ENCODE measurements at places on chromosomes 7 and 10.
A peak's percentile ranks its signal among the peaks of the same experiment; 100 is the strongest.

GRCh38 chr10:51918440-51918839, 219.0 kb upstream of the CSTF2T start:
- no peak for DNase-seq

DNA sequence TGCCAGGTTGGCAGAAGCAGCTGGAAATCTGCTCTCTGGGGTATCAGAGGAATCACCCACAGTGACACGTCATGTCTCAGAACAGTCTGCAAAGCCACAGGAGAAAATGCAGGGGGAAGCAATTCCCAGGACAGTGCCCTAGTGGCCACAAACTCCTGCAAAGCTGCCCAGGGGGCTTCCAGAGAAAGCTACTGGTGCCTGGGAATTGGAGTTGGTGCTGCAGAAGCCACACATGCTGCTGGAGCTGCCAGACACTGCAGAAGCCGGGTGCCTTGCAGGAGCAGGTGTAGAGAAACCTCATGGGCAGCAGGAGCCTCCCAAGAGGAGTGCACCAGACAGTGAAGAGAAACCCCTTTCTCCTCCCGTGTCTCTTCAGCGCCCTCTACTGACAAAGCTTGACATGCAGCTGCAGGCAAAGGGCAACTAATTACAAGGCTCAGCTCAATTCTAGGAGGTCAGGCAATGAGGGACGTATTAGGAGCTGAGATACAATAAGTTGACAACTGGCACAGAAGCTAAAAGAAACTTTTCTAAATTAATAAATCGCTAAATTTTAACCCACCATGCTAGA, 30.2 kb upstream of the NUB1 start:
- peak; percentile 14 for DNase-seq

DNA sequence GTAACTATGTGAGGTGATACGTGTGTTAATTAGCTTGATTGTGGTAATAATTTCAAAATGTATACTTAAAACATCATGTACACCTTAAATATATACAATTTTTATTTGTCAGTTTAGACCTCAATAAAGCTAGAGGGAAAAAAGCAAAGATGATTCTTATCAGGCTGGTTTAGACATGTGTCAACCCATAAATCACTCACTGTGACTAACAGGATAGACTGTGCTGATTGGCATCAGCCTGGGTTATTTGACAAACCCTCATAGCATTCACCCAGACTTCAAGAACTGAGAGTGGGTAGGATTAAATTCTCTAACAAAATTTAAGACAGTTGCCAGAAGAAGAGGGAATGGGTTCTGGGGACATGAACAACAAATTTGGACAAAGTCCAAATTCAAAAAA, 73.8 kb upstream of the TMEM140 start:
- no peak for DNase-seq

- DNase-seq: no peak
Measured at GRCh38 chr7:83548250-83548649, 100.7 kb downstream of the SEMA3E start.

All from inflammatory macrophage (primary cell).